ENCODE measurements at places on chromosomes 7 and 10. TPM values are rescaled to one million over a fixed set of nuclear protein-coding genes. Genes with fewer than 3 reads are reported as not detected.

The PALD1 gene
- total RNA-seq: 5.4 TPM

The CPED1 gene
- total RNA-seq: not detected

GRCh38 chr10:69343905-69344304 lies 65.6 kb downstream of the HK1 start:
- H3K4me1 ChIP-seq: peaks cover 80% of the 10 kb centered on the region
- no peaks in the 10 kb centered on the region for H3K27me3 ChIP-seq
- H3K4me3 ChIP-seq: no peak overlapping the region
- DNase-seq: no peak

DNA sequence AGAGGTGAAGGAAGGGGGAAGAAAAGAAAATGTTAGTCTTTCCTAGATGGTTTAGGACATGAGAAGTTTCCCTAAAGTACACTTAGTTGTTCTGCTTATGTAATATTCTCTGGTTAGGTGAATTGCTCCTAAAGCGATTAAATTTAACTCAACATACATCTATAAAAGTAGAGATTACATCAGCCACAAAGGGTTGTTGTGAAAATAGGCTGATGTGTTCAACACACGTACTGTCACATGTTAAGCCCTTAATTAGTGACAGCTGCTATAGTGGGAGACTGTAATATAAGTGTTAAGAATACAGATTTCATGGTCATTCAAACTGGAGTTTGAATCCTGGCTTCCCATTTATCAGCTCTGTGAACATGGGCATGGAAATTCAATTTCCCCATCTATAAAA lies 12.8 kb downstream of the HECTD2 start:
- no peak for DNase-seq
- H3K27me3 ChIP-seq: no peaks in the 10 kb centered on the region
- H3K27ac ChIP-seq: no peak overlapping the region
- H3K36me3 ChIP-seq: peaks cover 5% of the 10 kb centered on the region
- no peak overlapping the region for H3K4me3 ChIP-seq

GRCh38 chr7:8511855-8512254 lies 78.4 kb downstream of the NXPH1 start:
- H3K4me1 ChIP-seq: no peaks in the 10 kb centered on the region
- H3K4me3 ChIP-seq: no peak overlapping the region
- no peaks in the 10 kb centered on the region for H3K36me3 ChIP-seq
- H3K27ac ChIP-seq: no peak overlapping the region
- no peak for DNase-seq

Measured in activated CD4-positive, alpha-beta T cell treated with anti-CD3 and anti-CD28 coated beads for 36 hours (primary cell).